Central memory CD8-positive, alpha-beta T cell (primary cell): ENCODE measurements at places on chromosomes 3 and 15.

DNA sequence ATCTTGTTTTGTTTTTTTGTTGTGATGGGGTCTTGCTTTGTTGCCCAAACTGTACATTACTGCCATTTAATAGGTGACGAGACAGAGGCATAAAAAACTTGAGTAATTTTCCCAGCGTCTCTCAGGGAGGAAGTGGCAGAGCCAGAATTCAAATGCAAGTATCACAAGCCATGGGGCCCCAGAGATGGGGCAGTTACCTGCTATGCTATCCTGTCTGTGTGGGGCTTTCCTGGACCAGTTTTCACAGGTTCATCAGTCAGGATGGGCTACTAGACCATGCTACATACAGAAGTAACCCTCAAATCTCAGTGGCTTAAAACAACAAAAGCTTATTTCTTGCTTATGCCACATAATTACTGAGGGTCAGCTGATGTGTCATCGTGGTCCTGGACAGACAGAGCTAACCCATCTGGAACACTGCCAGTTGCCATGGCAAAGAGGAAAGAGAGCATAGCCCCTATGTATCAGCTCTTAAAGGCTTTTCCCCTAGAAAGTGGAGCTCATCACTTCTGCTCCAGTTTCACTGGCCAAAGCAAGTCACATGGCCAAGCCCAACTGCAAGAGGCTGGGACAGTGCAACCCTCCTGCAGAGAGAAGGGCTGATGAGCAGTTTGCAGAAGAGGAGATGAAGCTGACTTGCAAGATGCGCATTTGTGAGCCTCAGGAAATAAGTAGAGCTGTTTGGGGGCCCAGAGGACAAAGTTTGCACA lies 31.7 kb upstream of the SYNM start:
- DNase-seq = no peak
- H3K4me3 ChIP-seq = no peak overlapping the region
- peaks cover 5% of the 10 kb centered on the region for H3K4me1 ChIP-seq
- no peak overlapping the region for H3K27ac ChIP-seq

DNA sequence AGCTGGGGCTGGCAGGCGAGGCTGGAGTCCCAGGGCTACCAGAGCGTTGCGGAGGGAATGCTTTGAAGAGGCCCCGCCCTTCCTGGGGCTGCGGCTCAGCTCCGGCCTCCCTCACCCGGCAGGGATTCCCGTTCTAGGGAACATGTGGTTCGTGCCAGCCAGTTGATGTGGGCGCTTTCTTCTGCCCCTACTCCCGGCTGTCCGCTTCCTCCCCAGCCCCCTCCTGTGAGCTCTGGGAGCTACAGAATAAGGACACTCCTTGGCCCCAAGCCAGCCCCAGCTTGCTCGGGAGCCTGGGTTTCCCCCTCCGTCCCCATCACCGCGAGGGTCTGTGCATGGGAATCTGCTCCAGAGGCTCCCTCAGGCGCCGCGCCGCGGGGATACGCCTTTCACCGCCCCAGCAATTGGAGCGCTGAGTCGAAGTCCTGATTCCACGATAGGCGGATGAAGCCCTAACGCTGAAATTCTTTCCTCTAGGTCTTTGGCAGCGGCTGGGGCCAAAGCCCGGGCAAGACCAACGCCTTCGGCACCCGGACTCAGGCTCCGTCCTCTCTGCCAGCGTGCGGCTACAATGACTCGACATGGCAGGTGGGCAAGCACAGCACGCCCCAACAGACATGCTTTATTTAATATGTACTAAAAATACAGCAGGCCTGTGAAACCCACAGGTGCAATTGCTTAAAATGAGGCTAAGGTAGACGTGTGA lies 69.5 kb downstream of the KLF15 start:
- peaks cover 70% of the 10 kb centered on the region for H3K27me3 ChIP-seq
- H3K36me3 ChIP-seq = no peaks in the 10 kb centered on the region
- peaks cover 6% of the 10 kb centered on the region for H3K4me1 ChIP-seq
- H3K27ac ChIP-seq = no peak overlapping the region

DNA sequence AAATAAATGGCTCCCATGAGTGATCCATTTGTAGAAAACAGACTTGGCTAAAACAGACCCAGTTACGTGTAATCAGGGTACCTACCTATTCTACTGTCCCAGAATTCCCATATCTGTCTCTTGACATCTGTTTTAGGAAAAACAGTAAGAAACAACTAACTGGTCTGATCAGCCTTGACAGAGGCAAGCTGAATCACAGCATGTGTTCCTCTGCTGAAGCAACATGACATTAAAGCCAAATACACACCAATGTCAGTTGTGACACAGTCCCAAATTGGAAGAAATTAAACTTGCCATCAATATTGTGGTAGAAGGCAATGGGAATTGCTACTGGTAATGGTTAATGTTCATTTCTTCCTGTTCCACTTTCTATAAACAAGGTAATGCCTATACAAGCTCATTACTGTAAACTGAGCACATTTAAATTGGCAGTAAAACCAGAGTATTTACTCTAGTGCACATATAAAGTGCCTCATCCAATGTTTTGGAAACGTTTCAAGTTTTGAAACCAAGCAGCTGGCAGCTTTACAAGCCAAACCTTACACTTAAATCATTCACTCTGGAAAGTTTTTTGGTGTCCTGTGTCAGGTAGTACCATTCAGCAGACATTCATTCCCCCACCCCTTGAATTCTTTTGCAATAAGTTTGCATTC lies 27.0 kb downstream of the ALDH1A2 start:
- no peak overlapping the region for H3K27ac ChIP-seq
- H3K4me1 ChIP-seq = no peaks in the 10 kb centered on the region
- no peak for DNase-seq
- no peaks in the 10 kb centered on the region for H3K36me3 ChIP-seq
- no peak overlapping the region for H3K4me3 ChIP-seq

DNA sequence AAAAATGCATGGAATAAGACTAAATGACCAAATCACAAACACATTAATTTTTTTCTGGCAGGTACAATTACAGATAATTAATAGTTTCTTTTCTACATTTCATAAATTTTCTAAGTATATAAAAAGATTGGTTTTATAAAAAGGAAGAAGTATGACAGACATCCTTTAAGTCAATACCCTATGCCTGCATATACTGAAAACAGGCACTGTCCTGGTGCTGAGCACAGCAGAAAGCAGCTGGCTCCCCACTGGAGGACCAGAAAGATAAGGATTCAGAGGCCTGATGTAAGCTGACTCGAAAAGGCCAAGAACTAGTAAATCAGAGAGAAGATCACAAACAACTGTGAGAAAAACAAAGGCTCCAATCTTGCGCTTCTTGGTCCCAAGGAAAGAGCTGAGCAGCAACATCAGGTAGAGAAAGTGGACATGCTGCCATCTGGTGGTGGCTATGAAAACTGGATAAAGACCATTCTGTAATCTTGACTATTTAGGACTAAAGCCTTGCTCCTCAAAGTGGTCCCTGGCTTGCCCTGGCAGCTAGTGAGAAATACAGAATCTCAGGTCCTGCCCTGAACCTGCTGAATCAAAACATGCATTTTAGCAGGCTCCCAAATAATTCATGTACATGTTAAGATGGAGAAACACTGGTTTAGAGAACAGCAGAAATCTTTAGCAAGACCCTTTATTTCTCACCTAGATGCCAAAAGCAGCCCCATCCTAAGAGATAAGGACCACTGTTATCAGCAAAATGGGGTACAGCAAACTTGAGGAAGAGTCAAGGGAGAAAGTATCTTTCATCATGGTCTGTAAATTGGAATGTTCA lies 76.0 kb downstream of the TRANK1 start:
- H3K4me3 ChIP-seq = no peak overlapping the region
- peaks cover 39% of the 10 kb centered on the region for H3K36me3 ChIP-seq
- H3K27me3 ChIP-seq = no peaks in the 10 kb centered on the region
- H3K4me1 ChIP-seq = peaks cover 49% of the 10 kb centered on the region

- no peaks in the 10 kb centered on the region for H3K4me1 ChIP-seq
- H3K27ac ChIP-seq = no peak overlapping the region
- no peaks in the 10 kb centered on the region for H3K27me3 ChIP-seq
- H3K4me3 ChIP-seq = no peak overlapping the region
These were observed 251.7 kb upstream of the GOLGA6L4 start for GRCh38 chr15:83983634-83984458.

DNA sequence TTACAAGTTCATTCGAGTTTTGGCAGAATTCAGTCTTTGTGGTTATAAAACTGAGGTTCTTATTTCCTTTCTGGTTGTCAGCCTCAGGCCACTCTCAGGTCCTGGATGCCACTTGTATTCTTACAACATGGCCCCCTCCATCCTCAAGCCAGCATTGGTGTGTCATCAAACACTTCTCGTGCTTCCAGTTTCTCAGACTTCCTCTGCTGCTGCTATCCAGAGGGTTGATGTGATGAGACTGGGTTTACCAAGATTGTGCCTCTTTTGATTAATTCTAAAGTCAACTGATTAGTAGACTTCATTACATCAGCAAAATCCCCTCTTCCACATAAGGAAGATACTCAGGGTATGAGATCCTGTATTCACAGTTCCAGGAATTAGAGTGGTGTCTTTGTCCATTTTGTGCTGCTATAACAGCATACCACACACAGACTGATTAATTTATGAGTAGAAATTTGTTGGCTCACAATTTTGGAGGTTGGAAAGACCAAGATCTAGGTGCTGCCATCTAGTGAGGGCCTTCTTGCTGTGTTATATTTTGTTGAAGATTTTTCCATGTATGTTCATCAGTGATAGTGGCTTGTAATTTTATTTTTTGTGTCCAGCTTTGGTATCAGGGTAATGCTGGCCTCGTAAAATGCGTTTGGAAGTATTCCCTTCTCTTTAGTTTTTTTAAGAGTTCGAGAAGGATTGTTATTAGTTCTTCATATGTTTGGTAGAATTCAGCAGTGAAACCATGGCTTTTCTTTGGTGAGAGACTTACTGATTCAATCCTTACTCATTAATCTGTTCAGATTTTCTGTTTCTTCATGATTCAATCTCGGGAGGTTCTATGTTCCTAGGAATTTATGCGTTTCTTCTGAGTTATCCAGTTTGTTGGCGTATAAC lies 11.1 kb downstream of the LRCH3 start:
- H3K27ac ChIP-seq = peak overlapping the region; percentile 66
- peaks cover 5% of the 10 kb centered on the region for H3K36me3 ChIP-seq
- no peaks in the 10 kb centered on the region for H3K27me3 ChIP-seq
- H3K4me1 ChIP-seq = peaks cover 46% of the 10 kb centered on the region

DNA sequence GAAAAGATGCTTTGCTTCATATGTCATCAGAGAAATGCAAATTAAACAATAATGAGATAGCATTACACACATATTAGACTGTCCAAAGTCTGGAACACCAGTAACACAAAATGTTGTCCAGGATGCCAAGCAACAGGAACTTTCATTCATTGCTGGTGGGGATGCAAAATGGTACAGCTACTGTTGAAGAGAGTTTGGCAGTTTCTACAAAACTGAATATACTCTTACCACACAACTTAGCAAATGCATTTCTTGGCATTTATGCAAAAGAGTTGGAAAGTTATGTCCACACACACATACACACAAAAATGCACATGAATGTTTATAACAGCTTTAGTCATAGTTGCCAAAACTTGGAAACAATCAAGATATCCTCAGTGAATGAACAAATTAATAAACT lies 195.2 kb upstream of the MME start:
- H3K27ac ChIP-seq = no peak overlapping the region
- no peak overlapping the region for H3K4me3 ChIP-seq
- DNase-seq = no peak
- no peaks in the 10 kb centered on the region for H3K4me1 ChIP-seq
- H3K27me3 ChIP-seq = no peaks in the 10 kb centered on the region
- no peaks in the 10 kb centered on the region for H3K36me3 ChIP-seq

GRCh38 chr15:55796321-55796965 lies 53.5 kb upstream of the PRTG start:
- no peak overlapping the region for H3K27ac ChIP-seq
- no peaks in the 10 kb centered on the region for H3K4me1 ChIP-seq
- H3K27me3 ChIP-seq = peaks cover 42% of the 10 kb centered on the region
- no peak overlapping the region for H3K4me3 ChIP-seq
- H3K36me3 ChIP-seq = no peaks in the 10 kb centered on the region

GRCh38 chr3:161316006-161316689 lies 55.2 kb downstream of the SPTSSB start:
- H3K27ac ChIP-seq = no peak overlapping the region
- no peak for DNase-seq
- H3K36me3 ChIP-seq = peaks cover 2% of the 10 kb centered on the region
- H3K4me3 ChIP-seq = no peak overlapping the region
